ENCODE measurements at places on chromosomes 4 and X. TPM values are rescaled to one million over a fixed set of nuclear protein-coding genes. Genes with fewer than 3 reads are reported as not detected.

BCORL1 gene
- total RNA-seq, result 10.3 TPM

- no peak for DNase-seq
Measured at GRCh38 chr4:90718931-90719330, 591.7 kb downstream of the CCSER1 start.

GPC4 gene
- 12.0 TPM for total RNA-seq

DNA sequence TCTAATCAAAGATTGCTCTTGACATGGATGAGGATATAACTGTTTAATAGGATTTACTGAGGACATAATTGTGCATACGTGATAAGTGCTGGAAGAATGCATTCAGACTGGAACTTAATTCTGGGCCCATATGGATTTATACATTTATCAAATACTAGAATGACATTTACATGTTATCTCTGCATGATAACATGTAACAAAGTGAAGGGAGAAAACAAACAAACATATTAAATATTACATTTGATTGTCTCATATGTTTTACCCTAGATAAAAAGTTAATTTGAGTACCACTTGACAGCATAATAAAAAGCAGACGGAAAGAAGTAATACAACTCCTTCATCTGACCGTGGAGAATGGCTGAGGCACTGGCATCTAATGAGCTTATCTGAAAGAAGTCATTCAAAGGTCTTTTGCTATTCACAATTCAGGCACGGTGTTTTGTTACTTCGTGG is 297.8 kb downstream of the PPP3CA start:
- no peak for DNase-seq

- DNase-seq, result no peak
Measured at GRCh38 chr4:48483006-48483776, at the start of gene SLC10A4. SLC10A4 (plus strand) TSS chr4:48483343; CDS start chr4:48483562, 219 bp downstream.

NUDT10 gene
- not detected for total RNA-seq

DNA sequence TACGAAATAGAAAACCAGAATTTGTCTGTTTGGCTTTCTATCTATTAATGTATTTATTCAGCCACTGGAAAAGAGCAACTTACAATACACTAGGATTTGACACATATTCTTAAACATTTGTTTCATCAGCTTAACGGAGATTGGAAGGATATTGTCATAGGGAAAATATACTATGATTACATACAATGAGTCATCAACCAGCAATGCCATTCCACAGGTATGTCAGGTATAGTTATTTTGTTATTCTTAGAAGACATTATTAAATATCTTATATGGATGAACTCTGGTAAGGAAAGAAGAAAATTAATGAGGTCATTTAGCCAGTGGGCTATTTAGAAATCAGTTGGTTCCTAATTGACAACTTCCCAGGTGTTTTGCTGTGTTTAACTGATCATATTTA is 926.6 kb downstream of the STIM2 start:
- no peak for DNase-seq

DNA sequence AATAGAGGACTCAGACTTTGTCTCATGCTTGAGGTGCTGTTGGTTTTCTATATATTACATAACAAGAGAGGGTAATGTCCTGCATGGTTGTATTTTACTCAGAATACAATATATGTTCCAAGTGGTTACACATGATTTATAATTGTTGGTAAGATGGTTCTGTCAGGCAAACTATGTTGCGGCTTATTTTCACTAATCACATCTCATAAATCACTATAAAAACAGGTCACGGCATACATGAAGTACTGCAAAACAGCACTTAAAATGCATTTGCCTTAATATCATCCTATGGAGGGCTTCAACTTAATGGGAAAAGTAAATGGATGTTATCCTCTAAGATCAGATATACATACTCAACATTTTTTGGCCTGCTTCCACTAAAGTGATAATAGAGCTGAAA is 246.0 kb upstream of the ARSJ start:
- no peak for DNase-seq

DNA sequence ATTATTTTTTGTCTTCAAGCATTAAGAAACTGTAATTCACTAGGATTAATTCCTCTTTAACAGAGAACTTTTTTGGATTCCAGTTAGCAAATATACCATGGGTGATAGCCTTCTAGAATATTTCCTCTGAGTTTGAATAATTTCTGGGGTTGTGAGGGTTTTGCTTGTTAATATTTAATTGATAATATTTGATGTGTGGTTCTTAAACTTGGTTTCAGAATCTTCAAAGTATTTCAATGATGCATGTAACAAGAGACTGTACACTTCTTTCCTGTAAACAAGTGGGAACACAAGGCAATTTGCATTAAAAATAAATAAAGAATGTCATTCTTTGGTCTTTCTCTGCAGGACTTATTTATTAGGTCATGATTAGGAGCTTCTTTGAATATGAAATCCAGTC is 9.5 kb upstream of the C4orf51 start:
- no peak for DNase-seq

DNA sequence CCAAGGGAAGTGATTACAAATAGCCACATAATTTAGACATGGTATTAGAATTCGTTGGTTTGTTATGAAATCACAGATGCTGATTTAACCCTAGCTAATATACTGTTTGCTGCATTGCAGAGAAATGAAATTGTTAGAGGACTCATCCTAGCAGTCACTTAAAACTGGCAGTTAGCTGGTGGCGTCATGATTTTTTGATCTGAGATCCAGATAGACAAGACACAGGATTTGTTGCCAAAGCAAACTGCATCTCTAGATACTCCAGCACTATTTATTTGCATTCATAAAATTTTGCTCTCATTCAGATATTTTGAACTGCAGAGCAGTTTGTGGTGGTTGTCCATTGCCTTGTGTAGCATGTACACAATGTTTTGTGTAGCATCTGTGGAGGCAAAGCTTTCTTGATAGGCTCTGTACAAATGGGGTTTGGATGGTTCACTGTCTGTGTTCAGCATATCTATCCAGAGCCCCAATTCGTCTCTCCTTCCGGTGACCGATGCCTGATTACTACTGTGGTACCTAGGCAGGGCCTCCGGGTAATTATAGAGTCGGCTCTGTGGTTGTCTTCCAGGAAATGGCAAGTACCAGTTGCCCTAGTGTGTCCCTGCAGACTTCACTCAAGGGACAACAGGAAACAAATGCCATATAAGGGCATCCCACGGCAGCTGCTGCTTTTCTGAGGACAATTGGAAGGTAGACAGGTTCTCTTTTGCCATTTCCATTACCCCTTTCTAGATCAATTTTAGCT is 30.1 kb upstream of the SPARCL1 start:
- peak; percentile 73 for DNase-seq

DNA sequence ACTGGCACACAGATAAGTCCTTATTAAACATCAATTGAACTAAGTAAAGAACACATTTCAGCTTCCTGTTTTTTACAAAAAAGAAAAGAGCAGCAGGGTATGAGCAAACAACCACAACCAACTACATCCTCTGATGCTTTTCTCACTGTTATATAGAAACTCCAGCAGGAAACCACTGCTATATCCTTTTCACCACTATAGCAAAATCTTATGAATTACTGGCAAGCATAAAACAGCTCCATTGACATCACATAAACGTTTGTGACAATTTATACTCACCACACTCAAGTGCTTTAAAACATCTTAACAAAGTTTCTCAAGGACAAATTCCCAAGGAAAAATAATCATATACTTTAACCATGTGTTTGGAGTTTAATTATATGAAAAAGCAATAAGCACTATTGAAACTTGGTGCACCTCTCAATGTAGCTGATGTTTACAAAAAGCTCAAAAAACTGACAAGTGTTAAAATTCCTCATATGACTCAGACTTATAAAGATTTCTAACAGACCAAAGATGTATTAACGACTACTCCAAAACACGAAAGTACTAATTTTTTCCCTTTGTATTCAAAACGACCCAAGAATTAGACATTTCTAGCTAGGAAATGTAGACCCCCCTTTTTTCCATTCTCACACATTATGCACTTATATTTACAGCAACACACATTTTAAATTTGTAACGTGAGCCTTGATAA is 12.9 kb downstream of the GPRIN3 start:
- no peak for DNase-seq

- DNase-seq, result no peak
Measured at GRCh38 chrX:1223242-1223600, 10.8 kb upstream of the CRLF2 start.

GRCh38 chr4:2044119-2044485 is 15.0 kb upstream of the NAT8L start:
- DNase-seq, result no peak

GRCh38 chrX:45715748-45716147 is 515.1 kb upstream of the DIPK2B start:
- DNase-seq, result no peak

DNA sequence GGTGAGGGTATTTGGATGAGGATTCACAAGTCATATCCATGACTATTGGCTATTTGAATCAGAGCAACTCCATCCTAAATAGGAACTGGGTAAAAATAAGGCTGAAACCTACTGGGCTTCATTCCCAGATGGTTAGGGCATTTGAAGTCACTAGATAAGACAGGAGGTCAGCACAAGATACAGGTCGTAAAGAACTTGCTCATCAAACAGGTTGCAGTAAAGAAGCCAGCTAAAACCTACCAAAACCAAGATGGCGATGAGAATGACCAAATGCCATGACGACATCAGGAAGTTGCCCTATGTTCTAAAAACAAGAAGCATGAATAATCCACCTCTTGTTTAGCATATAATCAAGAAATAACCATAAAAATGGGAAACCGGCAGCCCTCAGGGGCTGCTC is 224.9 kb downstream of the PACRGL start:
- DNase-seq, result no peak

ZCCHC18 gene
- 0.21 TPM for total RNA-seq

PDZD4 gene
- total RNA-seq, result 23.2 TPM

STATH gene
- total RNA-seq, result not detected

DNA sequence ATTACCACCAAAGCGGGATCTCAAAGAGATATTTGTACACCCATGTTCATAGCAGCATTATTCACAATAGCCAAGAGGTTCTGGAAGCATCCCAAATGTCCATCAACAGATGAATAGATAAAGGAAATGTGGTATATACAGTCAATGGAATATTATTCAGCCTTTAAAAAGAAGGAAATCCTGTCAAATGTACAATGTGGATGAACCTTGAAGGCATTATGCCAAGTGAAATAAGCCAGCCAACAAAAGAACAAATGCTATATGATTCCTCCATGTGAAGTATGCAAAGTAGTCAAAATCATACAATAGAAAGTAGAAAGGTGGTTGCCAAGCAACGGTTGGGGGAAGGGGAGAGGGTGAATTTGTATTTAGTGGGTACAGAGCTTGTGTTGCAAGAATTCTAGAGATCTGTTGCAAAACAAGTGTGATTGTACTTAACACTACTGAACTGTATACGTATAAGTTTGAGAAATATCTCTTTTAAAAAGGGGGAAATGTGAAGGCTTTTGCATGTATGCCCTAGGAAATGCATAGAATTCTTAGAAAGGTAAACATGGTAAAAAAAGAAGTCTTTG is 5.0 kb upstream of the ZRSR2 start:
- no peak for DNase-seq

DCAF8L2 gene
- total RNA-seq, result not detected

- DNase-seq, result no peak
Measured at GRCh38 chr4:150582146-150582872, at the start of gene MAB21L2. MAB21L2 (plus strand) TSS chr4:150582151; CDS start chr4:150583030, 879 bp downstream.

DNA sequence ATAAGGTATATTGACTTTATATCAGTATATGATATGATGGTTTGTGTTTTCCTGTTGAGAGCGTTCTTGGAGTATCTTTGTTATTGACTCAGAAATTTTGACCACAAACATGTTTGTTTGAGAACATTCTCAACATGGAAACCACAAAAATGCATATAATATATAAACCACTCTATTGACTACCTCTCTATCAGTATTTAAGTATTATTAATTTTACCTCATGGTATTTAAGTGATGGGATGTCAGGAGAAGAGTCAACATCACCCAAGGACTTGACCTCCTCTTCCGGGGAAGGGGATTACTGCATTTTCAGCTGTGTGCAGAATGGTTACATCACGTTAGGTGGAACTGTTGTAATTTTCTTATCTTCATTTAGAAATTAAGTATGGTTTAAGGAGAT is 54.3 kb upstream of the PUDP start:
- DNase-seq, result no peak

GYPE gene
- total RNA-seq, result not detected

GRCh38 chr4:23368081-23368697 is 521.7 kb downstream of the PPARGC1A start:
- no peak for DNase-seq

TMPRSS11E gene
- total RNA-seq, result not detected

DNA sequence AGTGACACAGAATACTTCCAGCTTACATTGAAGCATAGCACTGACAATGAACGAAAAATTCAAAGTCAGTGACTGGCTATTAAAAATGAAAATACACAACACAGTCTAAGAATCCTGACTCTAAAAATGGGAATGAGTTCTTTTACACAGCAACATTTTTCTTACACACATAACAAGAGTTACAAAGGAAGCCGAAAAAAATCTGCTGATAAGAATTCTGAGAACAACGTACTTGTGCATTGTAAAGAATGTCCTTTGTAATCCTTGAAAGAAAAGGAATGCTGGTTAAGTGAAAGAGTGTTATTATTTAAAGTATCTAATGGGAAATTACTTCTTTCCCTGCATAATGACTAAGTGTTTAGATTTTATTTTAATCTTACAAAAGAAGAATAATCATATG is 199.4 kb downstream of the PRDM5 start:
- no peak for DNase-seq

DNA sequence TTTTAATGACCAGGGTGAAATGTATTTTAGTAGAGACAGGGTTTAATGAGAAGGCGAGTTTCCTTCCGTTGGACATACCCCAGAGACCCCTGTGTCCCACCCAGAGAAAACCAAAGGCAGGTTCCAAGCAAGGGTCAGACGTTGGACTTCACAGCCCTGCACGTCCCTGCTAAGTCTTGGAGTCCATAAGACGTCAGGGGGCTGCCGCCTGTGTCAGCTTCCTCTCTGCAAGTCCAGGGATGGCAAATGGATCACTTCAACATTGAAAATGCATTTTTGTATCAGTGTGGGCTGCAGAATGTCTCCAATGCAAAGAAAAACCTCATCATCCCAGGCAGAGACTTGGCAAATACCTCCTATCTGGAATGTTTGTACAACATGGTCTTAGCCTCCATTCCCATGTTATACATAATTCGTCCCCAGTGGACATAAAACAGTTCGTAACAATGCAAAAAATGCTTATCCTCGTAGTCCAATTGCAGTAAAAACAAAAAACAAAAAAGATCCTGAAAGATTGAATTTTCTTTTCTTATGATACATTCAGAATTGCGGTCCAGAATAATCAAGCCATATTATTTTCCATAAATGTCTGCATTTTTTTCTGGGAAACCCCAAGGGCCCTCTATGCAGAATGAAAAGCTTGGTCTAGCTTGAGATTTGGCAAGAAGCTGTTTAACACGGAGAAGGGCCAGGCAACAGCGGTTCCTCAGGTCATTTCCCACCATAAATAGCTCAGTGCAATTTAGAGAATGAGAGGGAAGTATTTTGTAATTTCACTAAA is 190.9 kb downstream of the SHOX start:
- DNase-seq, result no peak

DNA sequence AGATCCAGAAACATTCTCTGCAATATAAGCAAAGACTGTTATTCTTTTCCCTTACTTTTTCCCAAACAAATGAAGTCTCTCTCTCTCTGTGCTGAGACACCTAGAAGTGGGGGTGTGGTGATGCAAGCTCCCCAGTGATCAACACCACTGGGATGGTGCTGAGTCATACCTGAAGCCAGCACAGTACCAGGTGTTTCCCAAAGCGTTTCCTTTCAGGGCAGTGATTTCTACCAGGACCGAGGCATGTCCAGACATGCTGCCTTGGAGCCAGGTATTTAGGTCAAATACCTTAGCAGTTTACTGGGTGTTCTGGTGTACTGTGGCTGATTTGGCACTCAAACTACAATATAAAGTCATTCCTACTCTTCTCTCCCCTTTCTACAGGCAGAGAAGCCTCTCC is 726.5 kb downstream of the FAM133A start:
- no peak for DNase-seq
